ENCODE measurements at places on chromosomes 2 and 18.

DNA sequence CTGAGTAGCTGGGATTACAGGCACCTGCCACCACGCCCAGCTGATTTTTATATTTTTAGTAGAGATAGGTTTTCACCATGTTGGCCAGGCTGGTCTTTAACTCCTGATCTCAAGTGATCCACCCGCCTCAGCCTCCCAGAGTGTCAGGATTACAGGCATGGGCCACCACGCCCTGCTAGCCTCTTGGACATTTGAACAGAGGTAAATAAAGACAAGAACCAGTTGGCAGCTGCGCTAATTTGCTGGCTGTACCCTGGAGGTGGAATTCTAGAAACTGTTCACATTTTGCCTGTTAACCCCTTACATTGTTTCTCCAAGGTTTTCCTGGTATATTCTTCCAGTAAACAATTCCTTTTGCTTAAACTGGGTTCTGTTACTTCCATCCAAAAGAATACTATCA lies 132.9 kb downstream of the CDH2 start:
- no peak for DNase-seq

- DNase-seq = no peak
Measured at GRCh38 chr18:44452346-44452745, 228.3 kb upstream of the SETBP1 start.

- DNase-seq = no peak
Measured at GRCh38 chr2:102618452-102619413, 620 bp upstream of the SLC9A2 start.

DNA sequence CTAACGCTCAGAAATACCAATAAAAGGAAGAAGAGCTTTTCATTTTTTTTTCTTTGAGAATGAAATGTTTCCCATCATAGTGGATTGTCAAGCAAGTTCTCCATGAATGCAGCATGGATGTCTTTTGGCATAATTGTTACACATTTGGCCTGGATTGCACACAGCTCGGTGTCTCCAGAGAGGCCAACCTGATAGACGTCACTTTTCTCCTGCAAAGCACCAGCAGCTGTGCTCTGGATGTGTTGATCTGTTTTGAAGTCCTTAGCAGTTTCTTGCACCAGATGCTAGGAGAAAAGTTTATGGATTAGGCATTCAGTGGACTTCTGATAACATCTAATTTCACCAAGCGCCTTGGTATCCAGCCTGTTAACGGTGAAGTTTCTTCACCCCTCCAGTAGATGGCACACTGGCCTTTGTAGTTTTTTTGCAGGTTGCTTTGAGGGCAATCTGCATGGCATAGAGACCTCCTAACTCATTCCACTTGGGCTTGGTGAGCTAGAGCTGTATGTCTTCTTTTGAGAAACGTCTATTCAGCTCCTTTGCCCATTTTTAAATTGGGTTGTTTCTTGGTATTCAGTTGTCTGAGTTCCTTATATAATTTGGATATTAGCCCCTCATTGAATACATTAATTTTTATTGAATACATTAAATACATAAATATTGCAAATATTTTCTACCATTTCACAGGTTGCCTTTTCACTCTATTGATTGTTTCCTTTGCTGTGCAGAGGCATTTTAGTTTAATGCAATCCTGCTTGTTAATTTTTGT lies 59.7 kb downstream of the PTH2R start:
- DNase-seq = peak; percentile 0

DNA sequence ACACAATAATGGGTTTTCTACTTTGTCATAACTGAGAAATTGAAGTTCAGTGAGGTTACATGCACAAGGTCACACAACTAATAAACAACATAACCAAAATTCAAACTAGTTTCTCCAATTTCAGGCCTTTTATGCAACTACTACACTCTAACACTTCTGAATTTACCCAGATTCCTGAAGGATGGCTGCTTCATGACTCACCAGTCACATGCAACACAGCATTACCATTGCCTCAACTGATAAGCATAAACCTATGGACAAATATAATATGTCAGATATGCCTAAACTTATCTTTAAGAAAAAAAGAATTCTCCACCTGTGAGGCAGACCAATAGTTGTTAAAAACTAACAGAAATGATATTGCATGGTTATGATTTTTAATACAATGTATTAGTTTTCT lies 586.5 kb upstream of the SLC8A1 start:
- DNase-seq = no peak

GRCh38 chr2:68730828-68731227 lies 3.8 kb upstream of the ARHGAP25 start:
- no peak for DNase-seq

DNA sequence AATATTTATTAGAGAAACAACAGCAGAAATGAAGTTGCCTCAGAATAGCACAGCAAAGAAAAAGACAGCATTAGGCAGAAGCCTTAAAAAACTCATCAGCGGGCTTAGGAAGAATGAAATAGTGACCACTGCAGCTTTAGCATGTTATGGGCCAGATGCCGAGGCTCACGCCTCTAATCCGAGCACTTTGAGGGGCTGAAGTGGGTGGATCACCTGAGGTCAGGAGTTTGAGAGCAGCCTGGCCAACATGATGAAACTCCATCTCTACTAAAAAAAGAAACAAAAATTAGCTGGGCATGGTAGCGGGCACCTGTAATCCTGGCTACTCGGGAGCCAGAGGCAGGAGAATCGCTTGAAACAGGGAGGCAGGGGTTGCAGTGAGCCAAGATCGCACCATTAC lies 32.4 kb downstream of the AP1S3 start:
- DNase-seq = no peak

GRCh38 chr2:3216841-3217495 lies 160.7 kb downstream of the EIPR1 start:
- no peak for DNase-seq

- no peak for DNase-seq
Measured at GRCh38 chr2:148906124-148906523, 31.1 kb downstream of the KIF5C start.

GRCh38 chr2:200538139-200538538 lies 12.1 kb downstream of the SGO2 start:
- no peak for DNase-seq

DNA sequence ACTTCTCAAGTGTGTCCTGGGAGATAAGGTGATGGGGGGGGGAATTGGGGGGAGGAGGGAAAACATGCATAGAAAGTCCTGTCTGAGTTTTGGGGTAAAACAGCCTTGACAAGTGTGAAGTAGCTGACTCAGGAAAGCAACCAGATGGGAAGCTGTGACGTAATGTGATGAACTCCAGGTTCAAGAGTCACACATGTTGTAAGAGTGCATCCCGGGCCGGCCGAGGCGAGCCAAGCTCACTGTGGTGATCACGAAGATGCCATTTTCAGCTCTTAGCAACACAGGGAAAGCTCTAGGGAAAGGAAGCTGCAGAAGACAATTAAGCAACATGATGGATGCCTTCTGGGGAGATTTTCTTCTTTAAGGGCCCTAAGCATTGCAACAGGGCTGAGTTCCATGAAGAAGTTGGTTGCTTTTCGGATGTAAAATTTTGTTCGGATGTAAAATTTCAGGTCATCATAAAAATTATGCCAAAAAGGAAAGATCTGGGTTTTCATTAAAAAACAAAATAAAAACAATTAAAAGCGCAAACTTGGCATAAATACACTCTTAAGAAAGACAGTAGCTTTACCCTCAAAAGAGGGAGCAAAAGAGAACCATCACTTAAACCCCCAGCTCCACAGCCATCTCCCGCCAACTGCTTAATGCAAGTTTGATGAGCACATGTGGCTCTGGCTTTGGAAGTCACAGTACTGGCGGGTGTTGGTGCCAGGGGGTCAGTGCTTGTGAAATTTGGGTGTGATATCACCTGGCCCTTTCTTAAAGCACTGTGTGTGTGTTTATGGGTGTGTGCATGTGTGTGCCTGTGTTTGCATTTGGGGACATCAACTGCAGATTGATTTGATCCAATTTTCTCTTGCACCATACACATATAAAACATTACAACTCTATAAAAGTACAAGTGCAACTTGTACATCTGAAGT lies 19.1 kb downstream of the SERTAD2 start:
- peak; percentile 43 for DNase-seq

GRCh38 chr2:72291059-72291458 lies 143.4 kb upstream of the CYP26B1 start:
- no peak for DNase-seq

- no peak for DNase-seq
Measured at GRCh38 chr2:113057117-113057516, 1.9 kb upstream of the IL36RN start.

DNA sequence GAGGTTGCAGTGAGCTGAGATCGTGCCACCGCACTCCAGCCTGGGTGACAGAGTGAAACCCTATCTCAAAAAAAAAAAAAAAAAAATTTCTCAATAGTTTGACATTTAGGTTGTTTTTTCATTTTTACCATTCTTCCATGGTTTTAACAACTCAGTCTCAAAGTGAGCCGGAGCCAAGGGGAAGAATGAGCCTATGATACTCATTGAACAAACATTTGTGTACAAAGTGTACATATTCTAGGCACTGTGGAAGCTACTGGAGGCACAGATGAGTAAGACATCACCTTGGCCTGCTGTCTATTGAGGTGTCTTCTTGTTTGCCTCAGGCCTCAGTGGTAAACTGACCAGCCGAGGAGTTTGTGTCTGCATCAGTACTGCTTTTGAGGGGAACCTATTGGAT lies 21.9 kb downstream of the CENPO start:
- DNase-seq = no peak

DNA sequence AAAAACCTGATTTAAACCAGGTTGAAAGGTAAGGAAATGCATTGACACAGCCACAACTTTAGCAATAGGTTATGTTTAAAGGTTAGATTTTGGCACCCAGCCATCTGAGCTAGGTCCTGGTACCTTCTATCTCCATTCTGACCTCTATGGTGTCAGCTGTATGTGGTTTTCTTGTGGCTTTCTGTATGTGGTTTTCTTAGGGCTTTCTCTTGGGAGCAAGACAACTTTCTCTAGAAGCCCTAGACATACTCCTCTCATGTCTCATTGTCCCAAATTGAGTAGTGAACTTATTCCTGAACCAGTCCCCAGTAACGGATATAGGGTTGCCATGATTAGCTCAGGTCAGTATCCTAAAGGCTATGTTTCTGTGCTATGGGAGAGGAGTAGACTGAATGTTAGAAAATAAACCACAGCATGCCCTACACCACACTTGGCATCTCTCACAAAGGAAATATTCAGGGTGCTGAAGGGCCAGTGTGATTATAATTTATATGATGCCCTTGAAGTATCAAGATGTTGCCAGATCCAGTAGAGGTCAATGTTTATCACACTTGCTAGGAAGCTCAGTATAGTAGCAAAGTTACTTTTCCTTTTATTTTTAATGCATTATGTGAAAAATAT lies 176.1 kb downstream of the CAPN13 start:
- peak; percentile 22 for DNase-seq

- DNase-seq = no peak
Measured at GRCh38 chr2:7845332-7845731, 836.5 kb upstream of the ID2 start.

GRCh38 chr2:75853436-75853835 lies 142.7 kb upstream of the GCFC2 start:
- no peak for DNase-seq

GRCh38 chr2:121408641-121409040 lies 122.0 kb upstream of the RNU4ATAC start:
- DNase-seq = no peak

DNA sequence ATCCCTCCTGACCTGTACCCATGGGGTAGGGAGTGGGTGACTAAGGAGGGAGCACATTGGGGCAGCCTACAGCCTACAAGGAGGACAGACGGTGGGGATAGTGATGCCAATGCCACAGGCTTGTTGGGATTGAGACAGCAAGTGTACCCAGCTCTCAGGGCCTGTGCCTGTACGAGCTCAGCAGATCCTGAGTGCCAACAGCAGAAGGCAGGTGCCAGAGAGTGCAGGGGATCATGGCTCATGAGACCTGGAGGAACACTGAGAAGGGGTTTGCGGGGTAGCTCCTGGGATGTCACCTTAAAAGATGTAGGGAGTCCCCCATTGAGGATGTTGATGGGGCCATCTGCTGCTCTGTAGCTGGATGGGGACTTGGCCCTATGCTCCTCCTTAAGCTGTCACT lies 10.3 kb upstream of the SNED1 start:
- DNase-seq = no peak

DNA sequence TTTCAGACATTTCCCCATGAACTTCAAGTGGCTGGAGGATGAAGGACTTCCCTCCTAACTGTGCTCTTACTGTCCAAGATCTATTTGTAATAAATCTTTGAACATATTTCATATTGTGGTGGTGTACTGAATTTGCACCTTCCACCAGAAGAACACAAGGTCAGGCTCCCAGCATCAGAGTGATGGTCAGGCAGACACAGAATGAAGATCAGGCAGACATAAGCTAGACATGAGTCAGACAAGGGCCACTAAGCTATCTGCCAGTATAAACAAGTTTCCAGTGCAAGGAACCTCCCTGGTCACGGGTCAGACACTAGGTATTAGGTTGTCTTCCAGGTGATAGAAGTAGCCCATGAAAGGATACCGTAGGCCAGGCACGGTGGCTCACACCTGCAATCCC lies 20.0 kb downstream of the AQP12B start:
- no peak for DNase-seq

DNA sequence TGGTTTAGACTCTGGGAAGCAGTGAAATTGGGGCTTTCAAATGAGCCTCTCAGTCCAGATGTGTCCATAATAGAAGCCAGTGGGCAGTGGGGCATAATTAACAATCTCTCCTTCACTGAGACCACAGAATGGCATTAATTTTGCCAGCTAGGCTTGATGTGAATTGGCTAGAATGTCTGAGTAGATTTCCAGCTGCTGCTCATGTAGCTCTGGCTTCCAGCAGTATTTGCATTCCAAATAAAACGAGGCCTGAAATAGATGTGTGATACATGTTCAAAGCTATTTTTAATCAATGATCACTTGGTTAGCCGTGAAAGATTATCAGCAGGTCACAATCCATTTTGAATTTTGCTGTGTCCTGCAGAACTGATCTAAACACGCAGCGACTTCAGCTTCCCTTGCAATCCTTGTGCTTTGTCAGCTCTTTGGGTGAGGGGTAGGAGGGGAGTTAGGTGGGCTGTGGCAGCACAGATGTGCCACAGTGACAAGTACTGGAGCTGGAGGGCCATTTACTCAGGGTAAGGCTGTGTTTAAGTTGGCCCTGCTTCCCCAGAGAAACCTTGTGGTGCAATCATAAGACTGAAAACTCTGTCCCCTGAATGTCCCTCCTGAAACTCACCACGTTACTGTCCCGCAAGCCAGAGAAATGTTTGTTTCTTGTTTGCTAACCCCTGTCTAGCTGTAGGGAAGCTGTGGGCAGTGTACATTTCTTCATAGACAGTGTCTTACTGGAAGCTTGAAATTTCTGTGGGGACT lies 56.9 kb upstream of the TMEM178A start:
- no peak for DNase-seq

Data from CD4-positive, alpha-beta T cell treated with Interleukin-4 for 1 hour (primary cell).